ENCODE measurements at places on chromosomes 4 and X. TPM values are rescaled to one million over a fixed set of nuclear protein-coding genes. Genes with fewer than 3 reads are reported as not detected.
A peak's percentile ranks its signal among the peaks of the same experiment; 100 is the strongest.

DNA sequence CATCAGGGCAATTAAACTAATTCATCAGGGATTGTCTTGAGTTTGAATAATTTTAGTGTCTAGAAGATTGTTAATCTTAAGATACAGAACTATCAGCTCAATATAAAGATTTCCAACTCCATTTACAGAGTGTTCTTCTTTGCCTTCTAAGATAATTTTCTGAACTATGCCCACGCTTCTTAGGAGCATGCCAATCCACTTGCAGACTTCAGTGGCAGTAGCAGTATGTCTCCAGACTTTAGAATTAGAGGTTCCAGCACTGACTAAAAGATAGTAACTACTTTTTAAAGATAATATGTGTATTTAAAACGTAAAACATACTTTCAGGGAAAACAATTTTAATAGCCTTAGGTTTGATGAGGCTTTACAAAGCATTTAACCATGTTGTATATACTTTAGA is 34.2 kb upstream of the GALNT7 start:
- DNase-seq, result no peak

The FAM241A gene
- total RNA-seq, result 9.1 TPM

GRCh38 chrX:116493271-116493670 is 30.5 kb upstream of the CT83 start:
- DNase-seq, result no peak

DNA sequence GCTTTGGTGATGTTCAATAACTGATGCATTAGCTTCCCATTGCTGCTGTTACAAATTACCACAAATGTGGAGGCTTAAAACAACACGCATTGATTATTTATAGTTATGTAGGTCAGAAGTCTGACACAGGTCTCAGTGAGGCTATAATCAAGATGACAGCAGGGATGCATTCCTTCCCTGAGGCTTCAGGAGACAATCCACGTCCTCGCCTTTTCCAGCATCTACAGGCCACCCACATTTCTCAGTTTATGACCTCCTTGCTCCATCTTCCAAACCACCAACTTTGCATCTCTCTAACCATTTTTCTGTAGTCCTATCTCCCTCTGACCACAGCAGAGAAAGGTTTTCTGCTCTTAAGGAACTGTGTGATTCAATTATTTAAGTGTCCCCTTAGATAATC is 92.5 kb downstream of the GASK1B start:
- DNase-seq, result no peak

- DNase-seq, result no peak
Measured at GRCh38 chrX:1493877-1494510, 41.3 kb upstream of the ASMTL start.

DNA sequence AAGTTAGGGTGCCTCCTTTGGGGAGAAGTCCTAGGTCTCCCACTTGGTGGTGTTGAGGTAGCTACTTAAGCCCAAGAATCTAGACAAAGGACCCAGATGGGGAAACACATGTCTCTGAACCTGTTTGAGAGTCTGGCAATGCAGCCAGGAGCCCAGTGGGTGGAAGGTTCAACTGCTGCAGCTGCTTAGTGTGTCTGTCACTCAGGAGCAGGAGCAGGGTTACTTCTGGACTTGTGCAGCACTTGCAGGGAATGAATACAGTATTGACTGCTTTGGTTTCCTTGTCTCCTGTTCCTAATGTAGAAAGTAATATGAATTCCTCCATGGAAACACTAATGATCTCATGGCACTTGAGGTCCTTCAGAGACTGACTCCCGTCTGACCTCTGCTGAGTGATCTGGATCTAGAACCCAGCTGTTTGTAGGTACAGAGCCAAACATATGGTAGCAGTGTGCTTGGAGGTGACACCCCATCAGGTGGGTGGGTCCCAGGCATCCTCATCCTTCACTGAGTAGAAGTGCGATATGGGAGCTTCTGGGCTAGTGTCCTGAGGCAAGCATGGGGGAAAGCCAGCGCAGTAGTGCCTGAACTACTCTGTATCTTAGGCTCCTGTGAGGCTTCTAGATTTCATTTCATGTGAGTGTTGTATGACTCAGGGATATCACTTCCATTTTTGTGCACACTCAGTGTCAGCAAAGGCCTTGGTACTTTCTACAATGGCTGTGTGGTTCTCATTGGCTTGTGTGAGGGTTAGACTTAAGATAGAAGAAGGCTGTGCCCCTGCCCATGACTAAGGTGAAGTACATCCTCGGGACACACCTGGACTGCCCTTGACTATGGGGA is 85.0 kb upstream of the WDR1 start:
- no peak for DNase-seq

DNA sequence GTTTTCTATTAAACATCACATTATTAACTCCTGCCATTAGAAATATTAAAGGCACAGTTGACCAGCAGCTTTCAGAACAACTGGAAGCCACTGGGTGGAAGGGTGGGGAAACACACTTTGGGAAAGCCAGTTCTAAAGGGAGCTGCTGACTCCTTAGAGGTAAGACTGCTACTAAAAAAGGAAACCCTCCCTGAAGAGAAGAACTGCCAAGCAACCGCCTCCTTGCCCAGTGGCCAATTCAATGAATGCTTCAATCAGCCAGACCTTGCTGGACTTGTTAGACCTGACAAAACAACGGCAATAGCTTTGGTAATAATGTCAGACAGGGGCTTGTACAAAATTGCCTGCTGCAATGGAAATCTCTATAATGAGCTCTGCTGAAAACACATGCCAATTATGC is 15.6 kb downstream of the OPHN1 start:
- DNase-seq, result no peak

DNA sequence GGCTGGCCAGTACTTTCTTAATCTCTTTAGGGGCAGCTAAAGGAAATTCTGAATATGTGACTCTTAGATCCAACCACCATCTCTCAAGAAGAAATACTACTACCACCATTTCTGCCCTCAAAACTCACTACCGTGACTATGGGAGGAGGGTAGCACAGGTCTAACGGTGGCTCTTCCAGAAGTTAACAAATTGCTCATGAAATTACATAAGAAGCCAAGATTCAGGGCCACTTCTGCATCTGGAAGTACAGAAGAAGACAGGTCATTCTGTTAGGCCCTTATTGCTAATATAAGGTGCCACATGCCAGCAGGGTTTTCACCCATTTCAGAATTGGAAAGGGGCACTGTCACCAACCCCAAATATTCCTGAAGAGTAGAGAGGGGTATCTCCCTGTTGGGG is 19.6 kb upstream of the NKRF start:
- no peak for DNase-seq

DNA sequence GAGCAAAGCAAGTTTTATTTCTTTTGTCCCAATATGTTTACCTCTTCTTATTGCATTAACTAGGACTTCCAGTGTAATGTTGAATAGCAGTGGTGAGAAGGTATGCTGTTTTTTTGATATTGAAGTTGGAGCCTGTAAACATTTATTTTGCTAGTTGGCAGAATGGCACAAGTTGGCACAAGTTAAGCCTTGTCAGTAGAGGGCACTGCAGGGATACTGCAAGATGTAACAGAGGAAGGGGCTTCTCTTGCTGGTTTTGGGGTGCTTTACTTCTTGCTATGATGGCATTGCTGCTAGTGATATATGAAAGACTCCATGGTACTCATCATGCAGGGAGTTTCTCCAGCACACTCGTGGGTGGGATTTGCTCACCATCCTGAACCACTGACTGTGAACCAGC is 327.3 kb upstream of the ARX start:
- DNase-seq, result no peak

- DNase-seq, result peak; percentile 89
Measured at GRCh38 chr4:144709793-144710525, 64.0 kb downstream of the HHIP start.

DNA sequence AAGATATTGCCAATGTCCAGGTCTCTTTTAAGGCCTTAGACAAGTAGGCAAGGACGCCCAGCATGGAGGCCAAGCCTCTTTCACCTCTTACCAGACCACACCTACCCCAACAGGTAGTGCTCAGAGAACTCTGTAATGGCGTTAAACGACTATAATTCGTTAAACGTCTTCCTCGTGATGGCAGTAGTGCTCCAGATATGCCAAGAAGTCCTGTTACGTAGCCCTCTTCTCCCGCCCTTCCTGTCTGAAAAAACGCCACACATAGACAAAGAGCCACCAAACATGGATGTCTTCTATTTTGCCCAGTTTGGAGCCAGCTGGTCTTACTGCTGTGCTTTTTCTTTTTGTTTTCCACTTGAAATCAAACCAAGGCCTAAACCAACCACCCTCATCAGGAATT is 190.7 kb downstream of the OR13H1 start:
- DNase-seq, result no peak

DNA sequence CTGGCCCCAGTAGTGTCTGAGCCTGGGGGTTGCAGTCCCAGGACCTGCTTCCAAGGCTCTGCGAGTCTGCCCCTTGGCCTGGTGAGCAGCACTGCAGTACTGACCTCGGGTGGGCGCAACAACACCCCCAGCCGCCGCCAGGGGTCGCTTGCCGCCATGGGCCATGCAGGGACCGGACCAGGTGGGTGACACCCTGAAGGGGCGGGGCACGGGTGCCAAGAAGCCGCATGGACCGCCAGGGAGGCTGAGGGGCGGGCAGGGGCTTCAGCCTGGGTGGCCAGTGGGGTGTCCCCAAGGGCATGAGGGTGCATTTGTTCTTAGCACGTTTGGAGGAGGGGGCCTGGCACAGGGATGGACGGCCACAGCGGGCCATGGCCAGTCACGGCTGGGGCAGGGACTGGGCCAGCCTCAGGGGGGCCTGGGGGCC is 25.0 kb downstream of the TACC3 start:
- peak; percentile 75 for DNase-seq

GRCh38 chrX:37867536-37868153 is 20.3 kb upstream of the DYNLT3 start:
- DNase-seq, result no peak

The CCKAR gene
- total RNA-seq, result not detected

The SYN1 gene
- not detected for total RNA-seq

DNA sequence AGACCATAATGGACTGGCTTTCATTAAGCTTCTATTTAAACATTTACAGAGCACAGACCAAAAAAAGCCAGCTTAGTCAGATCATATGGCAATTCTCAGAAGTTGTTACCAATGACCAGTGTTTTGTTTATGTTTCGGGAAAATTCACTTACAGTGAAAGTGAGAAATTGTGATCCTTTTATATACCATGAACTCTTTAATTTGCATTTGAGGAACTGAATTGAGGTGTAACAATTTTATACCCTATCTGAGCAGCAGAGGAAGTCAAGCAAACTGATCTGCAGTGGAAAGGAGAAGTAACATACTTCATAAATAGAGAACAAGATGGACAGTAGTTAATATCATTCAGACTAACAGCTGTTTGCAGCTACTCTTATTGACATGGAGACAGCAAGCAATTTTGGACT is 97.1 kb downstream of the TMA16 start:
- no peak for DNase-seq

DNA sequence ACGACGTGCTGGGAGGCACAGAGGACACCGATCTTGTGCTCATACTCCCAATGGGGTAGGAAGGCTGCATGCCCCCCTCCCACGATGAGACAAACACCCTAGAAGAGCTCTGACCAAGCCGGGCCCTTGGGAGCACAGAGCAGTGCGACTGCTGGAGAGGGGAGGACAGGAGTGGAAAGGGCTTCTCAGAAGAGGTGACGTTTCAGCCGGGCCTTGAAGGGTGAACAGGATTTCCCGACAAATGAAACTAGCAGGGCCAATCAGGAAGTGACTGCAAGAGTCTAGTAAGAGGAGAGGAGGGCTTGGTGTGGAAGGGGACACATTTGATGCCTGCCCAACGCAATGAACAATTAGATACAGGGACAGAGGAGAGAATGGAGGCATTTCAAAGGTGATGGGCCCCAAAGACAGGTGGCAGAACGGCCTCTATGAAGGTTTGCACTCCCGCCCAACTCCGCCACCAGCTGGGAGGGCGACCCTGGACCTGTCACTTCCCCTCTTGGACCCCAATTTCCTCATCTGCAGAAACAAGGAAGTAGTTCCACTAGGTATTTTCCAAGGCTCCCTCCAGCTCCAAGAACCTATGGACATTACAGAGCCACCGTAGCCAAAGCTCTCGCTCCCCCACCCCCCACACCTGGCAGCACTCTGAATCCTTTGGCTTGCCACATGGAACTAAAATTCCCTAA is 3.9 kb downstream of the HCFC1 start:
- peak; percentile 24 for DNase-seq

GRCh38 chrX:118554511-118554910 is 58.9 kb downstream of the DOCK11 start:
- DNase-seq, result no peak
